Daoy (cell line): ENCODE measurements at places on chromosomes 7 and 10.

GRCh38 chr7:128827971-128828711, 2.1 kb upstream of the FLNC start:
- peak; percentile 91 for DNase-seq

- DNase-seq, result no peak
Measured at GRCh38 chr7:148014001-148014400, 576.6 kb upstream of the C7orf33 start.

DNA sequence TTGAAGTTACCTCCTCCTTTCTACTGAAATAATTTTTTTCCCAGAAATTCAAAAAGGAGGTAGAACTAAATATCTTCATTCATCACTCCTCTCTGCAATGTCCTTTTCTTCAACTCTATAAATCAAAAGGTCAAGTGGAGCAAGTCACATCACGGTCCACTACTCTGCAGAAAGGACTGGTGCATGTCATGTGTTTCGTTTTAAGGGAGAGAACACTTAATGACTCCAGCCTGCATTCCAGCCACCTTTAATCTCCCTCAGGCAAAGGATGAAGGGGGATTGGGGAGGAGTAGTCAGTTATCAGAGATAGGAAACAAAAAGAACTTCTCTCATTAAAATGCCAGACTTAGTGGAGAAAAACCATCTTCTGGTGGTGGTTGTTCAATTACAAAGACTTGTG, 78.9 kb downstream of the ANK3 start:
- DNase-seq, result no peak

DNA sequence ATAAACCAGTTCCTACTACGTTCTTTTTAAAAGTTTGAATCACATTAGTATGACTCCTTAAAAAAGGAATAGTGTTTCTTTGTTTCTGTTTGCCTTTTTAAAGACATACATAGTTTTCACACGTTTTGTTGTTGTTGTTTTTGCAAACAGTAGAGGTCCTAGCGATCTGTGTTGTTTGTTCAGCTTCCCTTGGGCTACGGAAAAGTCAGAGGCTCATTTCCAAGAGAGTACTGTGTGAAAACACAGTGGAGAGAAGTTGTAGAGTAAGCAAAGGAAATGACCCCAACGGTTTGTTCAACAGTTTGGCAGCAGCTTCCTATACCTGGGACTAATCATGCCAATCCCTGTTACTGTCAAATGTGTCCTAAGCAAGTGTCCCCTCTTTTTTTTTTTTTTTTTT, 87.1 kb upstream of the STEAP1 start:
- no peak for DNase-seq

DNA sequence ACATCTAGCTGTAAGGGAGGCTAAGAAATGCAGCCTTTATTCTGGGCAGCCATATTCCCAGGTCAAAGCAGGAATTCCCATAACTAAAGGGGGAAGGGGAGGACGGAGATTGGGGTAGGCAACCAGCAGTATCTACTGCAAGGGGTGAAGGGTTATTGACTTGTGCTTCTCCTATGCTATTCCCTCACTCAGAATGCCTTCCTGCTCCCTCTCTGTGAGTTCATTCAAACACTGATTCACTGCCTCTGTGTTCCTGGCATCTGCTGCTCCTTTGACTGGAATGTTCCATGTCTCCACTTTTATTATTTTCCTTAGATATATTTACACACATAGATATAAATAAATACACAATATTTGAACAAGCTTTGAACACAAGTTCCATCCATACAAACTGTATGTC, 11.1 kb downstream of the HTR7 start:
- DNase-seq, result no peak

- peak; percentile 62 for DNase-seq
Measured at GRCh38 chr7:95527033-95527775, 41.5 kb downstream of the ASB4 start.

GRCh38 chr7:87223666-87224065, 4.1 kb upstream of the TMEM243 start:
- DNase-seq, result peak; percentile 17
